ENCODE measurements at places on chromosomes 6 and 20.

- no peak for DNase-seq
Observed at GRCh38 chr20:22667198-22667597, 82.8 kb upstream of the FOXA2 start.

GRCh38 chr20:50279988-50280850 is 89.6 kb downstream of the CEBPB start:
- DNase-seq: no peak

DNA sequence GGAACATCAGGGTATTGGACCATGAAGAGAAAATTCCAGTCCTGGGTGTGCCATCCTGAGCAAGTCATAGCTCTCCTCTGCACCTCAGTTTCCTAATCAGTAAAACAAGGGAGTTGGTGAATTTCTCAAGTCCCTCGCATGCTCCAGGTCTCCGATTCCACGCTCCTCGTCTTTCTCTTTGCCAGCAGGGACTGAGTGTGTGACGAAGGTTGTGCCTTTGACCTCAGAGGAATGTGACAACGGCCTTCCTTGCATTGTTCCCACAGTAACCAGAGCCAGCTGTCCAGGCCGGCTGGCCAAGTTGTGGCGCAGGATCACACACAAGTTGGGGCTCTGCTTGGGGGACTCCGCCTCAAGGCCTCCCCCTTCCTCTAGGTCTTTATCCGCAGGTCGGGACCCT is 217.3 kb downstream of the ATXN1 start:
- no peak for DNase-seq

DNA sequence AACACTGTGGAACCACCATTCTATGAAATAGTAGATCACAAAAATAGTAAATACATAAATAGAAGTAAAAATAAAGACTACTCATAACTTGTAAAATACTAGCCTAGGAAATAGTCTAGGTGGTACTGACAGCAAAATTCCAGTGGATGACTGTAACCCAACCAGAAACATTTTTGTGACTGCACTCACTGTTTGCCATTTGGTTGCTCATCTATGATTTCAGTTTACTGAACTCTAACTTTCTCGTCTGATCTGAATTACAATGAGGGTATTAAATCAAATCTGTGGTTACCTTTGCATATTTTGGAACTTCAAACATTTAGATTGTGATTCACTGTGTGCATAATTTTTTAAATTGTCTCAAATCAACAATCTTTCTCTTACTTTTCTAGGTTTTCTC is 151.1 kb downstream of the KHDC1L start:
- no peak for DNase-seq

GRCh38 chr6:45470131-45470738 is 92.5 kb upstream of the SUPT3H start:
- DNase-seq: no peak
